A549 treated with Mapracorat at 1 μM for 4 hours (cell line): ENCODE measurements at places on chromosomes 1 and 21. TPM values are rescaled to one million over a fixed set of nuclear protein-coding genes. Genes with fewer than 3 reads are reported as not detected.

The CASQ2 gene
- total RNA-seq, result not detected in 5 replicates

The LYSMD1 gene
- 5.1 to 7.5 TPM (median 6.3 TPM) in 5 replicates for total RNA-seq

The SLC1A7 gene
- total RNA-seq, result not detected in 5 replicates

The PCBP3 gene
- total RNA-seq, result 0.44 to 1.6 TPM (median 1.0 TPM) in 5 replicates

The CYP4X1 gene
- total RNA-seq, result 0.07 TPM in 1 of 5 replicates, not detected in the others

The THEM5 gene
- not detected in 5 replicates for total RNA-seq

The NPL gene
- total RNA-seq, result 0.41 to 2.0 TPM (median 0.97 TPM) in 5 replicates

The CRYAA gene
- not detected in 5 replicates for total RNA-seq

The CSF1 gene
- 13.0 to 18.8 TPM (median 18.0 TPM) in 5 replicates for total RNA-seq

The HNRNPR gene
- total RNA-seq, result 151 to 191 TPM (median 166 TPM) in 5 replicates

The HDAC1 gene
- 52.5 to 57.3 TPM (median 53.7 TPM) in 5 replicates for total RNA-seq

The C21orf91 gene
- 1.2 to 2.7 TPM (median 2.1 TPM) in 5 replicates for total RNA-seq

The MIXL1 gene
- total RNA-seq, result 0.23 TPM in 1 of 5 replicates, not detected in the others

The IPO9 gene
- 24.6 to 46.6 TPM (median 40.9 TPM) in 5 replicates for total RNA-seq

The ANGPTL7 gene
- total RNA-seq, result not detected in 5 replicates

The CYP4A22 gene
- total RNA-seq, result not detected in 5 replicates

The INPP5B gene
- total RNA-seq, result 4.0 to 4.6 TPM (median 4.2 TPM) in 5 replicates

The TMPRSS15 gene
- total RNA-seq, result not detected in 5 replicates

The SYPL2 gene
- total RNA-seq, result 0.06 to 0.13 TPM (median 0.10 TPM) in 4 of 5 replicates, not detected in the other

The TCP10L gene
- total RNA-seq, result 0.67 to 0.95 TPM (median 0.80 TPM) in 5 replicates

The C1orf116 gene
- total RNA-seq, result 4.3 to 6.5 TPM (median 5.5 TPM) in 5 replicates

The KRTAP19-1 gene
- not detected in 5 replicates for total RNA-seq

The AK5 gene
- total RNA-seq, result 4.5 to 8.7 TPM (median 7.9 TPM) in 5 replicates

The CLIC6 gene
- 0.03 to 0.06 TPM (median 0.05 TPM) in 4 of 5 replicates, not detected in the other for total RNA-seq

The DENND2C gene
- 0.36 to 0.59 TPM (median 0.45 TPM) in 5 replicates for total RNA-seq
